CMK (cell line): ENCODE measurements at places on chromosomes 1 and 21.

DNA sequence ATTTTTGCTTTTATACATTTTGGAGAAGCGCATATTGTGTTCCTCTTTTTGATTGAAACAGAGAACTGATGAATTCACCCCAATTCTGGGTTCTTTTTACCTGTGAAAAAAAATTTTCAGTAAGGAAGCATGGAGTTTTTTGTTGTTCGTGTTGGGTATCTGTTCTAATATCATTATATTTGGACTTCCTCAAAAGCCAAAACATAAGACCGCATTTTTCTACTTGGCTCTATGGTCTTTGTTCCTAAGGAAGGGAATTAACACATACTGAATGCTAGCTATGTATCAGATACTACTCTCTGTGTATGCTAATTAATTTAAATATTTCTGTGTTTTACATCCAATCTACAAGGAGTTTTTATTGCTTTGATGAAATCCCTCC is 12.9 kb downstream of the EPB41 start:
- DNase-seq = no peak

DNA sequence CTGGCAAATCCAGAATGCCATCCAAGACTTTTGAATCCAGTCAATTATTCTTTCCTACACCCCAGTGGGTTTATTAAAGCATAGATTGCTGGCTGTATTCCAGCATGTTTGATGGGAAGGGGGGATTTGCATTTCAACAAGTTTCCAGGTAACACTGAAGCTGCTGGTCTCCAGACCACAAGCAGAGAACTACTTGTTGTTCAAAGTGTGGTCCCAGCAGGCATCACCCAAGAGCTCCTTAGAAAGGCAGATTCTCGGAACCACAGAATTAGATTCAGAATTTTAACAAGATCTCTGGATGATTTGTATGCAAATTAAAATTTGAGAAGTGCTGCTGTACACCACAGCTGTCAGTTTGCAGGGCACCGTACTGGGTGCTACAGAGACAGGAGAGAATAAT is 216.3 kb upstream of the FAM78B start:
- no peak for DNase-seq

DNA sequence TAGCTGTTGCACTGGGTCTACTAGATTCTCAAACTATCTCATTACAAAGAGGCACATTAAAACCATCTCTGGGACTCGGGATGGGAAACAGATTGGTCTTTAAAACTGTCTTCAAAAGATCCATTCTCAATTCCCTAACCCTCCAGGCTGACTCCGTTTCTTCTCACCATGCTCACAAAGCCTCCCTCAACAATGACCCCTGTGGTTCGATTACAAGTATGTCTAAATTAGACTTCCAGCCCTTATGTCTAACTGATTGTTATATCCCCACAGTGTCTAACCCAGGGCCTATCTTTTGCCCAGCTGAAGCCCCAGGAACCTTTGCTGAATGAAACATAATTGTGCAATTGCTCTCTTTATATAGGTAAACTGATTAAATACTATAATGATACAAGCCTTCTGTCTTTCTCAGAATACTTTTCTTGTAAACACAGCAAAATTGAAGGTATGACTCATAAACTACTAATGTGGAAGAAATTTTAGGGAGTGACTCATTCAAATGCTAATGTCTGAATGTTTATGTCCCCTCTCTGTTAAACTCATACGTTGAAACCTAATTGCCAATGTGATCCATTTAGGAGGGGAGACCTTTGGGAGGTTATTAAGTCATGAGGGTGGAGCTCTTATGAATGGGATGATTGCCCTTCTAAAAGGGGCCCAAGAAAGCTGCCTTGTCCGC is 65.6 kb upstream of the DAB1 start:
- DNase-seq = no peak

- no peak for DNase-seq
Measured at GRCh38 chr1:180501865-180502360, 464 bp downstream of the ACBD6 start.

DNA sequence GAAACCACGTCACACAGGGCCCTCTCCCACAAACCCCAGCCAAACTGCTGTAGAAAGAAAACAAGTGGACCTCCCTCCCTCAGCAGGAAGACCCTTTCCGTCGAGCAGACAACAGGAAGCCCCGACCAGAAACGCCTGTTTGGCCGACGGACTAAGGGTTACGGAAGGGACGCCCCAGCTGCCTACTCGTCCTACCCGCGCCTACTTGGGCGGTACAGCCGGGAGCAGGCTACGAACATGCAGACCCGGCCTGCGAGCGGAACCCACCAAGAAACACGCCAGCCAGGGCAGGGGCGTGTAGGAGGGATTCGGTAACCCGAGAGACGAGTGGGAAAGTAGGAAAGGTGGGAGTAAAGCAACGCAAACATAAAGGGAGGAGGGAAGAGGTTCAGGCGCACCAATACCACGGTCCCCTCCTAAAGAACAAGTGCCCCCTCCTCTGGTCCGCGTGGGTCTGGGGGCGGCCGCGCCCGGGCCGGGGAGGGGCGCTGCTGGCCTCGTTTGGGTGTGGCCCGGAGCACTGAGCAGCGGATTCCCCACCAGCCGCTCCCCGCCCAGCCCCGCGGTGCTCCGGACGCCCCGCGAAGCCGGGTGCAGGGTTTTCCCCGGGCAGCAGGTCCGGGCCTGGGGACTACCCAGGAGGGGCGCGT is 450 bp downstream of the S100A10 start:
- DNase-seq = peak; percentile 52

DNA sequence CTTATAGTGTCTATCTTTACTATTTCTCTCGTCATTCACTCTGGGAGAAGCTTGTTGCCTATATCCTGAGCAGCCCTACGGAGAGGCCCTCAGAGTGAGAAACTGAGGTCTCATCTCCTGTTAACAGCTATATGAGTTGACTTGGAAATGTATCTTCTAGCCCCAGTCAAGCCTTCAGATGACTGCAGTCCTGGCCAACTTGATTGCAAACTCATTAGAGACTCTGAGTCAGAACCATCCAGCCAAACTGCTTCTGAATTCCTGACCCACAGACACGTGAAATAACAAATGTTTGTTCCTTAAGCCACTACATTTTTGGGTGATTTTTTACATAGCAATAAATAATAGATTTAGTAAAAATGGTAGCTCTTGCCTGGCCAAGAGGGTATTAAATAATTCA is 3.9 kb upstream of the ZBED6 start:
- no peak for DNase-seq

- DNase-seq = no peak
Measured at GRCh38 chr1:119404736-119405135, 10.2 kb upstream of the HSD3B2 start.

GRCh38 chr1:30632481-30632880 is 90.9 kb downstream of the MATN1 start:
- DNase-seq = no peak

DNA sequence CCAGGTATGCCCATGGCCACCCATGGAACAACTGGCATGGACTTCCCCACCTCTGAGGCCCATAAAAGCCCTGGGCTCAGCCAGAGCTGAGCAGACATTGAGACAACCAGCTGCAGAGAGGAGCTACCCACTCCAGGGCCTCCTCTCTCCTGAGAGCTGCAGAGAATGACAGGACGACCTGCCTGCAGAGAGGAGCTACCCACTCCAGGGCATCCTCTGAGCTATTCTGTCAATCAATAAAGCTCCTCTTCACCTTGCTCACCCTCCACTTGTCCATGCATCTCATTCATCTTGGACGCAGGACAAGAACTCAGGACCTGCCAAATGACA is 43.4 kb downstream of the MATN1 start:
- DNase-seq = no peak

GRCh38 chr1:81607086-81607485 is 193.6 kb upstream of the ADGRL2 start:
- DNase-seq = no peak

DNA sequence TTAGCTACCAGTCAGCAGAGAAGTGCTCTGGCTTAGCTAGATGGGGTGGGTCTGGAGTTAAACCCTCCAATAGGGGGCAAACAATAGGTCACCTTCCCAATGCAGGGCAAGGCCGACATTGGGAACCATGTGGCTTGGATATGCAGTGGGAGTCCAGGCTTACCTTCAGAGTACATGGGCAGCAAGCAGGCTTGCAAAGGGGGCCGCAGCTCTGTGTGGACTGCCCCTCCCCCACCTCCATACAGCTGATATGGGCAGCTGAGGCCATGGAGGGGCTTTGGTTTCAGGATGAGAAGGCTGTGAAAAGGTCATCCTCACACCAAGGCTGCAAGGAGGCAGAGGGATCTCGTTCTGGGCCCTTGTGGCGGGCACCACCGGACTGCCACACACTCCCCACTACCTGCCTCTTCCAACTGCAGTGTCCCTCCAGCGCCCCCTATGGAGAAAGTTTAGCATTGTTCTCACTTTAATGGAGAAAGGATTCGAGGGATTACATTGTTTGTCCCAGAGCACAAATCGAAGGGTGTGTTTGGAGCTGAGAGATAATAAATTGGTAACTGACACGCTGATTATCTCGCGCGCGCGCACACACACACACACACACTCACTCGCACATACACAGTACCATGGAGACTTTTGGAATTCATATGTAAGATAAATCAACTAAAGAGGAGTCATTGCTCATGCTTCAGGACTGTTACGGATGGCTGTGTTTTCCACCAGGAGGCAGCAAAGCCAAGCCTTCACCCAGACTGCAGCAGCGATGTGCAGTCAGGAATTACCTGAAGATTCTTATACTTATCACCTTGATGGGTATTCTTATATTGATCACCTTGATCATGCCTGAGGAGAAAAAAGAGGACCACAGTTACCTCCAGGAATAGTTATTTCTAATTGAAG is 7.0 kb upstream of the SMCP start:
- DNase-seq = no peak

DNA sequence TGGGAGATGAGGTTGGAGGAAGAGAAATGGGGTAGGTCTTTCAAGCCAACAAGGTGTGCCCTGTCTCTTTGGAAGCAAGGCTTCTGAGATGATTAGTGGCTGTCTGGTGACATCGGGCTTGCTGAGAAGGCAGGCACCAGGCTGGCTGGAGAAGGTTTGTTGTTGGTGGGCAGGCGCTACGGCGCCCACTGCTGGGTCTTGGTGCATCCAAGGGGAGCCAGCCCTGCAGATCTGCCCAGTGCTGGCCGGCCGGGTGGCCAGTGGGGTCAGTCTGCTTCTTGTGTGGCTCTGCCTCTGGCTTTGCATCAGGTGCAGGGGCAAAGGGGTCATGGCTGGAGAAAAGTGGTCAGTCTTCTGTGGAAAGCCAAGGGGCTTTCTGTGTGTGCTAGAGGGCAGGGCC is 126.2 kb downstream of the TLR5 start:
- DNase-seq = no peak

- DNase-seq = no peak
Measured at GRCh38 chr21:36725793-36726386, 27.0 kb downstream of the SIM2 start.

- no peak for DNase-seq
Measured at GRCh38 chr1:235783148-235783776, 83.4 kb downstream of the LYST start.

- DNase-seq = no peak
Measured at GRCh38 chr1:247118946-247119446, 14.8 kb upstream of the ZNF669 start.

- no peak for DNase-seq
Measured at GRCh38 chr1:21311016-21311415, 20.8 kb upstream of the ECE1 start.

- DNase-seq = no peak
Measured at GRCh38 chr1:43977376-43978263, 1.4 kb upstream of the B4GALT2 start.

DNA sequence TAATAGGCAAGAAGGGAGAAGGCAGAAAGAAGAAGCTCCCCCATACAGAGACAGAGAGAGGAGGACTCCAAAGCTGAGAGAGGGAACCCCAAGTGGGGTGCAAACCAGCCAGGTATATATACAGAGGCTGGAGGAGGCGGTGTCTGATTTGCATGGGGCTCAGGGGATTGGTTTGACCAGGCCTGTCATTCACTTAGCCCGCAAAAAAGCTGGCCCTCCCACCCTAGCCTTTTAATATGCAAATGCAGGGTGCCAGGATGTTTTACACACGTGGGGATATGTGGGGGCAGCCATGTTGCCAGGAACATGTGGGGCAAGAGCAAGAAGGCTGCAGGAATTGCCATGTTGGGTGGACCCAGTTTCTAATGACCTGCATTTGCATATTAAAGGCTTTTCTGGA is 37.0 kb upstream of the TENT5B start:
- DNase-seq = no peak

- DNase-seq = no peak
Measured at GRCh38 chr1:81547912-81548303, 252.8 kb upstream of the ADGRL2 start.

GRCh38 chr1:6249739-6250689 is 6.0 kb downstream of the HES3 start:
- DNase-seq = no peak

- no peak for DNase-seq
Measured at GRCh38 chr1:48761986-48762385, 14.7 kb downstream of the BEND5 start.

DNA sequence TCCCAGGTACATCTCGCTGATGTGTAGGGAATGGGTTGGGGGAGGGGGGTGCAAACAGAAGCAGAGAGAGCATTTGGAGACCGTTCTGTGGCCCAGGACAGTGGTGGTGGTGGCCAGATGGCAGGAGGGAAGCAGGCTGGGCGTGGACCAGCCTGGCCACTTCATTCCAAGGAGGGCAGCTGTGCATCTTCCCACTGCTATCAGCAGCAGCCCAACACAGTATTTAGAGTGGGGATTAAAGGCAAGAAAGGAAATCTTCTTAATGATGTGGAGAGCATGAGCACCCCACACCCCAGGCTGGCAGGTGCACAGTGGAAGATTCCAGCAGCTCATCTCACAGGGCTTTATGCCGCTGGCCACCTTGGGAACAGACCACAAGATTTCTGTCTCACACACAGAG is 198.7 kb downstream of the NPHP4 start:
- no peak for DNase-seq

GRCh38 chr1:203776636-203777035 is 11.7 kb downstream of the LAX1 start:
- DNase-seq = no peak

DNA sequence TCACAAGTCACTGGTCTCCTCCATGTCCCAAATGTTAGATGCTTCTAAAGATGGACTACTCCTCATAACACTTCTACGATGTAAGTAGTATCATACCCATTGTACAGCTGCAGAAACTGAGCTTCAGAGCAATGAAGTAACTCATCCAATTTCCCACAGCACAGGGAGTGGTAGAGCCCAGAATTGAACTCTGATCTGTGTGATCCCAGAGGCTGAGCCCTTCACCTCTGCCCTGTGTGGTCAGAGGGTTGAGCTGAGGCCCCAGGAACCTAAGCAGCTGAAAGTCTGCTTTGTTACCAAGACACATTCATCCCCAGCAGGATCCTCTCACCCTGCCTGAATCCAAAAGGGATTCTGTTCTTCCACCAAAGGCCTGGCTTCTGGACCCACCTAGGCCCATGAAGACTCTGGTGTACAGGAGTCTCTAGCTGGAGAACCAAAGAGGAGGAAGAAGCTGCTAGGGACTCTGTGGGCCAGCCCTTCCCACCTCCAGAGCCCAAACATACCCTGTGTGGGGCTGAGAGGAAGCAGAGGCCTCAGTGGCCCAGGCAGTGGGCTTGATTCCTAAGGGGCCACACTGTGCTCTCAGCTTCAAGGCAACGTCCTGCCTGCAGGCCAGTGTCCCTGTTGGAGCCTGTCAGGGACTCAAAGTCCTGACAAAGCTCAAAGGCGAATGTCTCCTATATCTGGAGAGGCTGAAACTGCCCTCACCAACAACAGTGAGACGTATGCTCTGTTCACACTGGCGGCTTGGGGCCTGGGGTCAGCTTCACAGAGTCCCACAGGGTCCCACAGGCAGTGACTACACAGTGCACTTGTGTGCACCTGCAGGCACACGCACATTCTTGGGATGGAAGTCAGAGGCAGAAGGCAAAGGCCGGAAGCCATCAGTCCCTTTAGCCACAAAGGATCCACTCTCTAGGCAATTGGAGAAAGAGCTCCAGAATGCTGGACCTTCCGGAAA is 40.4 kb upstream of the SLC30A1 start:
- DNase-seq = no peak
